NCI-H1092 (cell line): ENCODE measurements at places on chromosomes 3 and 15.

DNA sequence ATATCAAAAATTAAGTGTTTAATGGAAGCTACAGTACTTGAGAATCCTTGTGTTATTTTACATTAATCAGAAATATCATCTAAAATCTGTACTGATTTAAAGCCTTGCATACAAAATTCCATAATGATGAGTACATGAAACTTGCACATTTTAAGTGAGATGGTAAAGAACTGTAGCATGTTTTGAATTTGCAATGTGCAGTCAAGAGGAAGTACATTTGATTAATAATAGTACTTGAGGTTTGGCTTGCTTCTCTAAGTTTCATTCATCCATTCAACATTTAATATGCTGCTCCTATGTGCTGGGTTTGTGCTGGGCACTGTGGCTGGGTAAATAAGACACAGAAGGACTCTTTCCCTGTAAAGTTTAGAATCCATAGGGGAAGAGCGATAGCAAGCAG, 332.3 kb downstream of the CNTN3 start:
- DNase-seq = no peak

DNA sequence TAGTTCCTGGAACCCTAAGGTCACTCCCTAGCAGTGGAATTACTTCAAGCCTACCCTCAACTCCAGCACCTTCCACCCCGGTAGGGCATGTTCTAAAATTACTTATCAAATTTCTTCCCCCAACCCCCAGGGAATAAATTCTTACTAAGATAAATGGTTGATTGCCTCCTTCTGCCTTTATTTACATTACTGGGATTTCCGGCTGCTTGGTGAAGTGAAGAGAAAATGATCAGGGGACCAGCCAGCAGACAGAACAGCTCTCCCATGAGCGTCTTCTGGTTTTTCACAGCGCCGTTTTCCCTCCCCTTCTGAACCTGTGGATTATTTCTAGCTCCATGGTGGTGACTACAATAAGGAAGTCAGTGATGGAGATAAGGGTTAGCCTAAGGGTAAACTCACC, 521.5 kb upstream of the PPP2R3A start:
- no peak for DNase-seq

DNA sequence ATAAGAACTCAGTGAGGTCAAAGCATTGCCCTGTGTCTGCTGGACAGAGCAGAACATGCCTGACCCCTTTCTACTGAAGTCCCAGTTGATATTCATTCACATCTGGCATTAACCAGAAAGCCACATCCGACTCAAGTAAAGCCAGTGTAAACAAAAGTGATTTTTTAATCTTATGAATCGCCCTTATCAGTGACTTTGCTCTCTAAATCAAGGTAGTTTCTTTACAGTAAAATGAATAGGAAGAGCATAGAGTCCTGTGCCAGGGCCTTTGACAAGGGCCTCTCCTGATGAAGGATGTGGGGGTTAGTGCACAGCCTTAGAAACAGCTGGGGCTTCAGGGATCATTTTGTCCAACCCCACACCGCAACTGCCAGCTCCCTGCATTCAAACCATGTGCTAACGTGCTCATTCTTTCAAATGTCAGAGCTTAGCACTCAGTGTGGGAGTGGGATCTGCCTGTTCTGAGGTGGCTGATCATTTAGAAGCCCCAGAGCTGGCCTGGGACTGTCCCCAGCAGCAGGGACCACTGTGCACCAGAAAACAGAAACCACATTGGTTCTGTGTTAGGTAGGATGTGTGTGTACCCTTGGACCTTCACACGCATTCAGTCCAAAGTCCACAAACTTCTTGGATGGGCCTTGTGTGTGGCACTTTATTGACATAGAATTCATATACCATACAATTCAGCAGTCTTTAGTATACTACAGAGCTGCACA, 55.3 kb downstream of the CCR4 start:
- DNase-seq = no peak

- DNase-seq = no peak
These were observed 202.4 kb upstream of the GADL1 start for GRCh38 chr3:31096661-31097395.

GRCh38 chr3:48739617-48739954, 22.6 kb upstream of the IP6K2 start:
- no peak for DNase-seq

- no peak for DNase-seq
These were observed 70.3 kb downstream of the TAMM41 start for GRCh38 chr3:11776346-11776745.

- DNase-seq = peak; percentile 65
These were observed 42.1 kb downstream of the ZBTB38 start for GRCh38 chr3:141410408-141410807.
